ENCODE measurements at places on chromosomes 16 and 17.
A peak's percentile ranks its signal among the peaks of the same experiment; 100 is the strongest.

DNA sequence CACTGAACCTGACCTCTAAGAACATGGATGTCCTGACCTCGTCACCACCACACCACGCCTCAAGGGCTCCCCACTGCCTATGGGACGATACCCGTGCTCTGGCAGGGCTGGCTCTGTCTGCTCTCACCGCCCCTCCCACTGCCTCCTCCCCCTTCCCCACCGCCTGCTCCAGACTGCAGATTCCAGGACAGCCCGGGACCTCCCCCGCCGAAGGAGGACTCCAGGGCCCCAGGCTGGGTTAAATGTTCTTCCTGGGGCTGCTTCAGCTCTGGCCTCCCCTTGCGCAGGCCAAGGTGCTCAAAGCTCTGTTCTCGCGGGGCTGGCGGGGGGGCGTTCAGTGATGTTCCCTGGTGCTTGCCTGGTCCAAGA, 3.1 kb downstream of the NPW start:
- DNase-seq: no peak

DNA sequence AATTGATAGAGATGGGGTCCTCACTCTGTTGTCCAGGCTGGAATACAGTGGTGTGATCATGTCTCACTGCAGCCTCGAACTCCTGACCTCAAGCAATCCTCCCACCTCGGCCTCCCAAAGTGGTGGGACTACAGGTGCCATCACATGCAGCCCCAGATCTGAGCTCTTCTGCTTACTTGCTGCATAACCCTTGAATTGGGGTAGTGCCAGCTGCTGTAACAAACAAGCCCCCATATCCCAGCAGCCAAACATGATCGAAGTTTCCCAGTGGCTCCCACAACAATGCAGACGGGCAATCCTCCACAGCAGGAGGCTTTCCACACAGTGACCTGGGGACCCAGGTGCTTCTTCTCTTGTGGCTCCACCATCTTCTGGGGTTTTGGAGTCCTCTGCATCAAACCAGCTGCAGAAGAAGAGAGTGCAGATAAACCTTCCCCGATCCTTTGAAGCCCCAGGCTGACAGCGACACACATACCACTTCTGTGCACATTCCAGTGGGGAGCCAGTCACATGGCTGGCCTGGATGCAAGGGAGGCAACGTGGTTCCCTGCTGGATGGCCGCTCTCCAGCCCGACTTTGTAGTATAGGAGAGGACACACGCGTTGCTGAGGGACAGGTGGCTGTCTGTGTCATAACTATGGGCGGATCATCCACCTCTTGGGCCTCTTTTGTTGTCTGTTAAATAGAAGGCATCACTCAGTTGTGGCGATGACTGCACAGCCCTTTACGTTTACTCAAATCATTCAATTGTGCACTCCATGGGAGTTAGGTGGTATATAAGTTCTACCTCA, 16.7 kb downstream of the SBK1 start:
- DNase-seq: no peak

- no peak for DNase-seq
These were observed 998 bp upstream of the SRSF1 start for GRCh38 chr17:58007781-58008706.

DNA sequence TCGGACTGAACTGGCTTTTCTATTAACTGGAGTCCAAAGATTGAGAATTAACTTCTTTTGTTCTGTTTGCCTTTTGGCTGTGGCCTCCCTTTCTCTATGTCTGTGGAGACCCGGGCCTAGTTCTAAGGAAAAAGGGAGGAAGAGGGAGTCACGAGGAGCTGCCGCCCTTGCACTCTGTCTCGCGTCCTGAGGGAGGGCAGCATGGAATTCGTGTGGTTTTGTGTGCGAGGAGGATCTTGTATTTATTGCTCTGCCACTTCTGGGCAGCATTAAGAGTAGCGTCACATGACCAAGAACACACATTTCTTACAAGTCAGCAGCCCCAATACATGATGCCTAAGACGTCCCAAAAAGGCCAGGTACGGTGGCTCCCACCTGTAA, 23.6 kb downstream of the METTL22 start:
- DNase-seq: no peak

GRCh38 chr17:12099412-12099811, 78.7 kb downstream of the MAP2K4 start:
- no peak for DNase-seq

DNA sequence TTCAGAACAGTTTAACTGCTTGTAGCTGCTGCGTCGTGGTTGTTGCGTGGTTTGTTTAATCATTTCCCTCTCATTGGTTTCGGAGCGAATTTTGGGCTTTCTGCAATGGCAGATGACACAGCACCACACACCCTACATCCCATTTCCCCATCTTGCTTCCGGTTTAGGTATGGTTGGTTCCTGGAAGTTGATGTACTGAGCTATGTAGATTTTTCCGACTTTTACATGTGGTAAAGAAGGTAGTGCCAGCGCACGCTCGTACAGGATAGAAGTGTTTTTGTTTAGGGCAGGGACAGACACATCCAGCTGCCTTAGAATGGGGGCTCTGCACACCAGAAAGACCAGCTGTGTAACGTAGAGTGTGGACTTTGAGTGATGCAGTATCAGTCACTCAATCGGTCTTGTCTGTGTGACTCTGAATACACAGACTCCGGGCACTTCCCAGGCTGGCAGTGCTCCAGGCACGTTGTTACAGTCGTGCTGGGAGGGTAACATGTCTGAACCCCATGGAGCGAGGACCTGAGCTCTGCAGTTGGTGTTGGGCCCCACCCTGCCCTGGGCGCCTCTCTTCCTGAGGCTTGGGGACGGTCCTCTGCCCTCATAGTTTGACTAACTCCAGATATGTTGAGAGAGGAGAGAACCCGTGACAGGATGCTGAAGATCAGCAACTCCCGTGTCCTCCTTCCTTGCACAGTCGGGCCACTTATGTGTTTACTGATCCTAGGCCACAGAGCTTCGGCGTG, 172.0 kb upstream of the CHMP6 start:
- DNase-seq: no peak

DNA sequence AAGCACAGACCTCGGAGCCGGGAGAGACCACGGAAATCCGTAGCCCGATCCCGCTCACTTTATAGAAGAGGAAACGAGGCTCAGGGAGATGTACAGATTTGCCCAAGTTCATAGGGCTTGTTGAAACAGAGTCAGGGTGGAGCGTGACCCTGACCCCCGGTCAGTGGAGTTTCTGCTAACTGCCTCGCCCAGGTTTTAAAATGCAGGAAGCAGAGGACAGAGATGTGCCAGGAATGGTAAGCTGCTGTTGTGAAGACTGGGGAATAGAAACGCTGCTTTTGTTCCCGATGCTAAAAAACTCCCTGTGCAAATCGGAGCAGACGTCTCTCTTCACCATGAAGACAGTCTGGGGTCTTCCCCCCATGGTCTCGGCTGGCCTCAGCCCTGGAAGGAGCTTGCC, 403.0 kb downstream of the SEC14L1 start:
- peak; percentile 22 for DNase-seq

DNA sequence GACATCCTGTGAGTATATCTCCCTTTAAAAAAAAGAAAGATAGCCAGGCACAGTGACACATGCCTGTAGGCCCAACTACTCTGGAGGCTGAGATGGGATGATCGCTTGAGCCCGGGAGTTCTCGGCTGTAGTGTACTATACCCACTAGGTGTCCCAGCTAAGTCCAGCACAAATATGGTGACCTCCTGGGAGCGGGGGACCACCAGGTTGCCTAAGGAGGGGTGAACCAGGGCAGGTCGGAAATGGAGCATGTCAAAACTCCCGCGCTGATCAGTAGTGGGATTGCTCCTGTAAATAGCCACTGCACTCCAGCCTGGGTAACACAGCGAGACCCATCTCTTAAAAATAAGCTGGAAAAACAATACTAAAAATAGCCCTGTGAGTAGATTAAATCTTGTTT, 29.4 kb downstream of the GINS2 start:
- DNase-seq: no peak

Data from Right ventricle myocardium inferior (tissue), 1 donor.